ENCODE measurements at places on chromosomes 3 and 15. TPM values are rescaled to one million over a fixed set of nuclear protein-coding genes. Genes with fewer than 3 reads are reported as not detected.
A peak's percentile ranks its signal among the peaks of the same experiment; 100 is the strongest.

GRCh38 chr3:33132019-33132360, 18.2 kb downstream of the CRTAP start:
- DNase-seq = no peak

DNA sequence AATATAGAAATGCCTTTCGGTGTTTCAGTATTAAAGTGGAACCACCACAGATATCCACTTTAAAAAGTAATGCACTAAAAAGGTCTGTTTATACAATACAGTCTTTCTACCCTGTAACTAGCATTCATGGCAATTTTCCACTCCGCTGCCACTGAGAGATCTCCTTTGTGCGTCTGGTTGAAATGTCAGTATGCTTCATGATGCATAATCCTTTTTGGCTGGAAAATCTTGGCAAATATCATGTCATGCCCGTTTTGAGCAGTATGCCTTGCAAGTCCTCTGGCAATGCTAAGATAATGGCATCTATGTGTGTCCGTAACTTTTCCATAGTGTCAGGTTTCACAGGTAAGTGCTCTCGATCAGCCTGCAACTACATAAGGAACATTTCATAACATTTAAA, 30.8 kb upstream of the ARF4 start:
- peak; percentile 9 for DNase-seq

DNA sequence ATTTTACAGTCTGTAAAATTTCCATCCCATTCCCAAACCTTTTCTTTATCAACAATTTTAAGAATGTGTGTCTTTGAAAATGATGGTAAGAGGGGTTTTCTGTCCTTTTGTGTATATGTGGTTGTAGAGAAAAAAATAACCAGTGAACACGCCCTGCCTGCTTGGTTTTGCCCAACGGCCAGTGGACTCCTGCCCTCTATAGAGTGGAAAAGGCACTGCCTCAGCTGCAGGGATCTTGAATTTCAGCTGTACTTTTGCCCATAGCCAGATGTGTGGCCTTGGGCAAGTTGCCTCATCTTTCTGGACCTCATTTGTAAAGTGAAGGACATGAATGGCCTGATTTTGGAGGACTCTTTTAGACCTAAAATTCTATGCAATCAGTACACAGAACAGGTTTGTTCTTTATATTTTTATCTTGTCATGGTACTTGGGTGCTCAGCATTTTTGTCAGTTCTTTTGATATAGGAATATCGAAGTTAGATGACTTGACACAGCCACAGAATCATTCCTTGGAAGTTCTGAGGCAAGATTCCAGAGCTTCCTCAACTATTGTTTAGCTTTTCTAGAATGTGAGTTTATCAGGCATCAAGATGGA, 81.0 kb downstream of the CLDN11 start:
- no peak for DNase-seq

DNA sequence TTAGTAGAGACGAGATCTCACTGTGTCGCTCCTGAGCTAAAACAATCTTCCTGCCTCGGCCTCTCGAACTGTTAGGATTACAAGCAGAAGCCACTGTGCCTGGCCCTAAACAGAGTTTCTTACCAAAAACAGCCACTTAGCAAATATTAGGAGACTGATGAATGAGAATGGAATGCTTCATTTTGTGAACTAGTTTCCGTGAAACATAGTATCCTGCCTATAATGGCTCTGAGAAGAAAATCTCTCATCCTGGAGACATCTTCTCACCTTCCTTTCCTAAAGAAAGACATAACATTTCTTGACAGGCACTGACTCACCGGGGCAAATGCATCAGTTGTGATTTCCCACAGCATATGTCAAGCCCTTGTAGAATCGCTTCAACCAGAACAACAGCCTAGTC, 44.9 kb downstream of the GJD2 start:
- no peak for DNase-seq

GRCh38 chr15:96440978-96441377, 110.5 kb downstream of the NR2F2 start:
- no peak for DNase-seq

DNA sequence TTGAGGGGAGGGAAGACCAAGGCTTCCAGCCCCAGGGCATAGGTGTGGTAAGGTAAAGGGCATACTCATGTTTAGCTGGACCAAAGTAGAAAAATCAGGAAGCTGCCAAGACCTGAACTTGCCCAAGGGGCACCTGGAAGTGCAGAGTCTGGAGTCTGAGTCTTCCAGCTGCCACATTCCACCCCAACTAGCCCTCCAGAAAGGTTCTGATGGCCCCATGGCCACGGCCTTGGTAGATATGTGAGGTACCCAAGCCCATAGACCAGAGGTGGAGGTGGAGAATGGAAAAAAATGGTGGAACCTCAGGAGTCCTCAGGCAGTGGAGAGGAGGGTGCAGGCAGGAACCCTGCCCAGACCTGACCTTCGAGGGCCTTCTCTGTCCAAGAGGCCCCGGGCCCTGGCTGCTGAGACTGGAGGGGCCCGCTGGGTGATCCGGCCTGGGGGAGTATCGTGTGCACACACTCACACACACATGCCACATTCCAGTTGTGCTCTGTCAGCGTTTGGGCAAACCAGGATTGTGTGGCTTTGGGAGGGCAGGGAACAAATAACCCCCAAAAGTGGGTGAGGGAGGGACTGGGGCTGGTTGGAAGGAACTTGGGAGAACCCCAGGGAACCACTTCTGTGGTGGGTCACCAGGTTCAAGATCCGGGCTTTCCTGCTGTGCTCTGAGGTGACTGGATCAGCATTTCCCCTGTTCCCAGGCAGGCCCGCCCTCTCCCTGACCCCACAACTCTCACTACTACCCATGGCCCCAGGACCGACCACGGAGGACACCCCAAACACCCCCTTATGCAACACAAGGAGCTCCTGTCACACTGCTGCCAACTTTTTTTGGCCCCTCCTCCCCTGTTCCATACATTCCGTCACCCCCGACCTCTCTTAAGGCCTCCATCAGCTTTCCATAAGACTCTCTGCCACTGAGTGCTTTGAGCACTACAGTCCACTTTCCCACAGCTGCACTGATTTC, 11.6 kb downstream of the MYL3 start:
- DNase-seq = no peak

DNA sequence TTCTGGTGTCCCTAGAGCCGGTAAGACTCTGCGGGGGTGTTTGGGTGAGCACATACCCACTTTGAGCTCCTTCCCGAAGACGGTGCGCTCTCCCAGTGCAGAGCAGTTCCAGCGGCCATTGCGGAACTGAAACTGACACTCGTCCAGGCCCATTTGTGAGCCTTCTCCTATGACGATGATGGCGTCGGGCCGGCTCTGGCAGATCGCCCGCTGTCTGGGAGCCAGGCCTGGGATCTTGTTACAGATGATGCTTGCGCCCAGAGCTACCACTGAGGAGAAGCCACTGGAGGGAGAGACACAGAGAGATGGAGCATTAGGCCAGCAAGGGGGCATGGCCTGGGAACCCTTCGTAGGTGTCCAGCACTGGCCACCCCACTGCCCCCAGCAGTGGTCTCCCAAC, 5.0 kb downstream of the WNT7A start:
- DNase-seq = no peak

DNA sequence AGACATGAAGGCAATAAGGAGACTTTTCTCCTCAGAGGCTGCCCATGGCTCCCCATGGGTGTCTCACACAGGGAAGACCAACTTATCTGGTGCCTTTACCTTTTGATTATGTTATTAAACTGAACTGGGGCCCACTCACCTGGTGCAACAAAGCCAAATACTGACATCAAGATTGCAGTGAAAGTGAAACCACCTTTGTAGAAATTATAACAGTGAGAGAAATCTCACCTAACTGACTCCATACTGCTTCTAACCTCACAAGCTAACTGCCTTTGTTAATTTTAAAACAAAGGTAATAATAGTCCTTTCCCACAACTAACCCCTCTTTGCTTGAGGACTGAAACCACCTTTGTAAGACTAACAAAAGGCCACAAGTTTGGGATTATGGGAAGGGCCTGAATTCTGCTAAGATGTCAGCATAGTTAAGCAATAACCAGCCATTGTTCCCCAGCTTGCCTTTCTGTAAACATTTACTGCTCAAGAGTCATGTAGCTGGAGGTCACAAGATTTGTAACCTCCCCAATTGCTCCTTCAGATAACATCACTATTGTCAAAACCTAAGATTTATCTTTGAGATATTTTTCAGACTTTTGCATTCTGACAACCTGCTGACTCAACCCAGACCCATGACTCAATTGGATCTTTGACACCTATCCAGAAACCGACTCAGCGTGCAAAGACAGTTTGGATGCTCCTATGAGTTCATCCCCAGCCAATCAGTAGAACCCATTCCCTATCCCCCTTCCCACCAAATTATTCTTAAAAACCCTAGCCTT, 420.3 kb upstream of the CFAP20DC start:
- no peak for DNase-seq

GRCh38 chr3:8629151-8630021, 15.2 kb downstream of the SSUH2 start:
- DNase-seq = no peak

GRCh38 chr3:118380576-118380975, 654.1 kb downstream of the IGSF11 start:
- no peak for DNase-seq

- DNase-seq = no peak
Observed at GRCh38 chr3:56751056-56751707, 50.6 kb downstream of the ARHGEF3 start.

DNA sequence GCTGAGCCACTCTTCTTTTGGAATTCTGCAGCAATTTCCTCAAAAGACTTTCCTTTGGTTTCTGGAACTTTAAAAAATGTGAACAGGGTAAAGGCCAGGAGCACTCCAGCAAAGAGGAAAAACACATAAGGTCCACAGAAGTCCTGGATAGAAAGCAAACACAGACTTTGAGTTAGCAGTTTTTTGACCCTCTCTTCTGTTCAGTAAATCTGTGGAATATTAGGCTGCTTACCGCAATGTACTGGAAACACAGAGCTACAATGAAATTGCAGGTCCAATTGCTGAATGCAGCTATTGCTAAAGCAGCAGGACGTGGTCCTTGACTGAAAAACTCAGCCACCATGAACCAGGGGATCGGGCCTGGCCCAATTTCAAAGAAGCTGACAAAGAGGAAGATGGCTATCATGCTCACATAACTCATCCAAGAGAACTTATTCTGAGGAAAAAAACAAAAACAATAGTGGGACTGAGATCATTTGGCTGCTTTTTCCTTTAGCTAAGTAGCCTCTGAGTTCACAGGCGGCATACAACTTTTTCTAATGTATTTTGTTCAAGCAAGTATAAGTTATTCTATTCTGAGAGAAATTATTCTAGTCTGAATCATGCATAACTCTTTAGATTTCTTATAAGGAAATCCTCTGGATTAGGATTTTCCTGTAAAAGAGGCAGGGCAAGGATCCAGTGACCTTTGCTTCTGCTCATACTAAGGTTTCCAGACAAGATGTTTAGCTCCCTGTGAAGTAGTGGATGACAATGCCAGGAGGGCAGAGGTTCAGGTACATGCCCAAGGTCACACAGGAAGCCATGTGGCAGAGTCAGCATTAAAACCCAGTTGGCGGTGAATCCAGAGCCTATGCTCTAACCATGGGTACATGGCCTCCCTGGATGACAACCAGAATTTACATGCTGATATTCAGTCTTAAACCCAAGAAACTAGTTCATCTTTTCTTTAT, 28.3 kb downstream of the SLC2A2 start:
- DNase-seq = no peak

DNA sequence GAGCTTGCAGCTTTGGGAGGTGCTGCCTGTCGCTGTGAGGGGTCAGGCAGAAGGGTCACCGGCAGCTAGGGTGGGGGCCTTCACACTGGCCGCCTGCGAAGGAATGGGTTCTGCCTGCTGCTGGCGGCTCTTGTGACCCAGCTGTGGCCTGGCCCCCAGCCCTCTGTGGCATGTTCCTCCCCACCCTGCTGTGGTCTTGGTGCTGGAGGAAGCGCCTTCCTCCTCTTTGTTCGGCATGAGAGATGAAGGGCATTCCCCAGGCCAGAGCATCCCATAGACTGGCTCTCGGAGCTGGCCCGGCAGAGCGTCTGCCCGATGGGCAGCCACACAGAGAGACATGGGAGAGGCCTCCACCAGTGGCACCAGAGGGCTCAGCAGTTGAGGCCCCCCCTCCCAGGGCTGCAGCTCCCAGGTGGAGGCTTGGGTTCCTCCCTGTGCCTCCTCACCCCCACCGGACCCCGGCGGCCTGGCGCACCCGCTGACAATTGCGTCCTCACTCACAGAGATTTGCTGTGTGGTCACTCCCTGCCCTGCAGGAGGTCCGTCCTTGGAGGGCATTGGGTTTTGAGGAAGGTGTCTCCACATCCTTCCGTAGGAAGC, 162.2 kb downstream of the NSMCE3 start:
- no peak for DNase-seq

DNA sequence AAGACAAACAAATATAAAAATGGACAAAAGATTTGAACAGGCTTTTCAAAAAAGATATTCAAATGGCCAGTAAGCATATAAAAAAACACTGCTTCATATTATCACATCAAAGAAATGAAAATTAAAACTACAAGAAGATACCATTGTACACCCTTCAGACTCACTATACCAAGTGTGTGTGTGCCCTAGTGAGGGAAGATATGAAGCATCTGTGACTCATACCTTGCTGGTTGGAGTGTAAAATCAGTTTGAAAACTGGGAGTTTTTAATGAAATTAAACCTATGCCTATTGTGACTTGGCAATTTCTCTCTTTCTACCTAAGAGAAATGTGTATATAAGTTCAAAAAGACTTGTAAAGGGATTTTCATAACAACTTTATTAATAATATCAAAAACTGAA, 23.5 kb upstream of the SLC15A2 start:
- DNase-seq = no peak

DNA sequence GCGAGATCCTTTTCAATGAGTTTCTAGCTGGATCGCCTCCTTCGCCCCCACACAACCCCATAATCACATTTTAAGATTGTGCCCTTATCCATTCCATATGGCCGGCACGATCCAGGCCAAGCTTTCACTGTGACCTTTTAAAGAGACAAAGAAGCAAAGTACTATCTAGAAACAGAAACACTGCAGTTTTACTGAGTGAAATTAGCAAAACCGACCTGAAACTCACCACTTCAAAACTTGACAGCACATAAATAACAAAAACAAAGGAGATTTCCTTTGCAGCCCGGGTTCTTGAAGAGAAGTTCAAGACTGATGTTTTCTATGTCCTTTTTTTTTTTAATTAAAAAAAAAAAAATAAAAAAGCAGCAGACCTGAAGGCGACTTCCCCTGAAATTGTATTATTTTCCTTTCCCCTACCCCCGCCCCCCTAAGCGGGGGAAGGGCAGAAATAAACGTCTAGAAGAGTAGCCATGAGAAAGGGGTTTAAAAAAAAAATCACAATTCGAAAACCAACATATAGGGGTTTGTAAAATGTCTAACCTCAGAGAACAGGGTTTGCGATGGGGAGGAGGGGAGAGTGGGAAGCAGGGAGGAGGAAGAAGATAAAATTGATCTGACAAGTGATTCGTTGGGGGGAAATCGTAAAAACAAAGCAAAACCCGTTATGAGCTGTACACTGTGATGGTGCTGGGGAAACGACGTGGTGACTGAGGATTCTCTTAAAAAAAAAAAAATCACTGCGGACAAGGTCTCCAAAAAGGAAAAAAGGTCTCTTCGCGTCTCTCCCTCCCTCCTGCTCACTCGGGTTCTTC, 1.5 kb downstream of the SATB1 start:
- peak; percentile 47 for DNase-seq

GRCh38 chr15:70479785-70480184, 283.6 kb downstream of the UACA start:
- no peak for DNase-seq

Gene ZNF660
- 4.1 TPM for total RNA-seq

Gene NUDT16
- 9.3 TPM for total RNA-seq

Gene NECTIN3
- total RNA-seq = 13.7 TPM

Gene PLSCR2
- total RNA-seq = not detected

Gene SLC9C1
- 0.89 TPM for total RNA-seq

Gene SYNPR
- total RNA-seq = 0.20 TPM

Gene SPINK8
- total RNA-seq = not detected

Gene TMC3
- 0.20 TPM for total RNA-seq

Gene GPR160
- total RNA-seq = 4.6 TPM

Gene ACVR2B
- total RNA-seq = 9.0 TPM

Gene BNC1
- 9.2 TPM for total RNA-seq
